ENCODE measurements at places on chromosomes 6 and 20.
A peak's percentile ranks its signal among the peaks of the same experiment; 100 is the strongest.

DNA sequence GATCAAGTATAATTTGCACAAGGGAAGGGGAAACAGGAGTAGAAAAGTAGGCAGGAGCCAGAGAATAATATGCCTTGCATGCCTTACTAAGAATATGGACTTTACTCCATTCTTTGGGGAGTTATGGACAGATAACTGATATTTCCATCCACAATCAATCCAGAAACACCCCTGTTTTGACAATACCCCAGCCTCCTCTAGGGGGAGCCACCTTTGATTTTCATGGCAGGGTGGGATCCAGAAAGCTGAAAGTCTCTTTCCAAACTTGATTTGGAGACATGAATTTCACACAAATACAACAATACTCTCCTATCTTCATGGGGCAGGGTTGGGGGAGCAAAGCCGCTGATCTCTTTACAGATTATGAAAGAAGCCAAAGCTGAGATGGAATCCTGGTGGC, 404.1 kb downstream of the FOXA2 start:
- no peak for DNase-seq

DNA sequence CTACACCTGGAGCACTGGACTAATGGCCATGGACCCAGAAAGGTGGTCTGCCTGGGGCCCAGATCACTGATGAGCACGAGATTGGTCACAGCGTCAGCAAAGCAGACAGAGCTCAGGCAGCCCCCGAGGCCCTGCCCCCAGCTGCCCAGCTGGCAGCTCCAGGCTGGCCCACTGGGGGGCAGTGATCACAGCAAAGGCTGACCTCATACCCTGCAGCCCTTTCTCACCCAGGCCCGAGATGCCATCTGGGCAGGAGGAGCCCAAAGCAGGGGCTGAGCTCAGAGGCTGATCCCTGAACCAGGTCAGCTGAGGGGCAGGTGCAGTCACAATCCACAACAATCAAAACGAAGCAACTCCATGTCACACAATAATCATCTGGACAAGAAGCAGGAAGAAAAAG, 4.1 kb downstream of the MAP1LC3A start:
- DNase-seq, result no peak

GRCh38 chr20:31602779-31603441, 2.2 kb upstream of the ID1 start:
- no peak for DNase-seq

DNA sequence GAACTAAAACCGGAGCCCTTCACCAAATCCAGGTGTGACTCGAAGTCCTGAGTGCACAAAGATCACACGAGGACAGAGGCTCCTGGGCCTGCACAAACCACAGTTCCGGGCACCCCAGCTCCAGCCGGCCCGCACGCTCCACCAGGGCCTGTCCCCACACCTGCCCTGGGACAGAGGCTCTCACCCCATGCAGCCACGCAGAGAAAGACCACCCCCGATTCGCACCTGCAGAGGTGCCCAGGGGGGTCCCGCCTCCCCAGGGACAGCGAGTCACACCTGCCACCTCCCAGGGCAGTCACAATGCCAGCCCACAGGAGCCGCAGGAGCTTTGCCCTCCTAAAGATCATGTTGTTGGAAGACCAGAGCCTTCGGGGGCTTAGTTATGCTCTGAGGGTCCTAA, 25.4 kb upstream of the MRGBP start:
- DNase-seq, result no peak

GRCh38 chr6:36788768-36789167, 50.5 kb downstream of the CPNE5 start:
- DNase-seq, result no peak

DNA sequence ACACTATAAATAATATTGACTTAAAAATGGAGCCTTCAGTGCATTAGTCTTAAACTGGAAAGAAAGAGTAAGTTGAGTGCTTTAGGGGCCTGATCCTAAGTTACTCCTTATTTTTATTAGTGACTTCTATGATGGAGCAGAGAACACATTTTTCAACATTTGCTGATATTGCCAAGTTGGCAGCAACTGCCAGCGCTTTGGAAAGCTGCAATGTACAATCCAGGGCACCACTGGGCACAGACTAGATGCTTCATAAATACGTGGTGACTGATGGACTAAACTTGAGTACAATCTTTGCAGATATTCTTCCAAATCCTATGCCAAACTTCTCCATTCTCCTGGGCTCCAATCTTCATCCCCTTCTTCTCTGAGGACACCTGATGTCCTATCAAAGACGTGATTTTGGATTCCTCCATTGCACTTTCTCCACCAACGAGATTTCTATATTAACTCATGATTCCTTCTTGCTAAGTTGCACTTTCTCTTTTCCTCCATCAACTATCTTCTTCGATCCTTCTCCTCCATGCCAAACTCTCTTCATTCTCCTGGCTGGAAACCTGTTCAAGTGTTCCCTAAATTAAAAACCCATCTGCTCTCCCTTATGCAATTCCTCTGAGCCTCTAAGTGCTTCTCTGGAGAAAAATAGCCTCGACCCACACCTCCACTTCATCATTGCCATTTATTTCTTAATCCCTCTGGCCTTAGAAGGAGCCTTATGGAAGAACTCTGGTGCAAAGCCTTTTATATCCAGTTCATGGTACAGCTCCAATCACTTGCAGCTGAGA, 28.5 kb upstream of the PAK5 start:
- DNase-seq, result no peak

- DNase-seq, result no peak
Observed at GRCh38 chr20:47118206-47118605, 223.6 kb downstream of the EYA2 start.

- peak; percentile 44 for DNase-seq
Observed at GRCh38 chr6:157885211-157885788, 62.3 kb downstream of the SNX9 start.

DNA sequence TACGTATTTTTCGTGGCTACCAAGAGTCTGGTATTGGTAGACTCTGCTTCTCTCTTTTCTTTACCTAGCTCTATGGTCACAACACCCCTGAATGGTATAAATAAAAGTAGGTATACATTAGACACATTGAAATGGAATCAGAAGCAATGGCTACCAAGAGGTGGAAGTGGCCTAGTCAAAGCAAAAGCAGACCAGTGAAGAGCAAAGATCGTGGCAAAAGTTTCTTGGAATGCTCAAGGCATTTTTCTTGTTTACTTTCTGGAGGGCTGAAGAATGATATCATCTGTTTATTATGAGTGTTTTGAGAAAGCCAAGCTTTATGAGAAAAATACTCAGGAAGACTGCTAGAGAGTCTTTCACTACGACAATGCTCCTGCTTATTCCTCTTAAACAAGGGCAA, 28.6 kb upstream of the MOCS1 start:
- no peak for DNase-seq

DNA sequence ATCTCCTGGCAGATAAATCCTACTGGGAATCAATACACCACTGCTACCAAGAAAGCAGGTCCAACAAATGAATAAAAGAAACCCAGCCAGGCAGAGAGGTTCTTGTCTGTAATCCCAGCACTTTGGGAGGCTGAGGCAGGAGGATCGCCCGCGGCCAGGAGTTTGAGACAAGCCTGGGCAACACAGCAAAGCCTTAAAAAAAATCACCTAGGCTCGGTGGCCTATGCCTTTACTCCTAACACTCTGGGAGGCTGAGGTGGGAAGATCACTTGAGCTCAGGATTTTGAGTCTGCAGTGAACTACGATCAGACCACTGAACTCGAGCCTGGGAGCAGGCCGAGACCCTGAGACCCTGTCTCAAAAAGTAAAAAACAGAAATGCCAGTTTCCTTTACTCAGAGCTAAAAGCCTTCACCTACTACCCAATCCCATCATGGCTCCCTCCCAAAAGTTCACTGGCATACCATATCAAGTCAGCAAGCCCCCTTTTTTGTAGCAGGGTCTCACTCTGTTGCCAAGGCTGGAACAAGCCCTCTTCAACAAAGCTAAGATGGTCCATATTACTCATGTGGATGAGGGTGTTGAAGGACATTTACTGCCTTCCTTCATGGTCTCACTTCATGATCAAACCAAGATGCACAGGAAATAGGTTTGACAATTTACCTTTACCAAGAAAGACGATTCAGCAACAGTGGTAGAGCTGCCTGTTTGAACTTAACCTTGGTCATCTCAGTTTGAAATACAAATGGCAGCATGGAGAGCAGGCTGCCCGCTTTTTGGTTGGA, 5.3 kb downstream of the SNX5 start:
- no peak for DNase-seq

- no peak for DNase-seq
Observed at GRCh38 chr6:74573613-74574012, 632.2 kb downstream of the COL12A1 start.

DNA sequence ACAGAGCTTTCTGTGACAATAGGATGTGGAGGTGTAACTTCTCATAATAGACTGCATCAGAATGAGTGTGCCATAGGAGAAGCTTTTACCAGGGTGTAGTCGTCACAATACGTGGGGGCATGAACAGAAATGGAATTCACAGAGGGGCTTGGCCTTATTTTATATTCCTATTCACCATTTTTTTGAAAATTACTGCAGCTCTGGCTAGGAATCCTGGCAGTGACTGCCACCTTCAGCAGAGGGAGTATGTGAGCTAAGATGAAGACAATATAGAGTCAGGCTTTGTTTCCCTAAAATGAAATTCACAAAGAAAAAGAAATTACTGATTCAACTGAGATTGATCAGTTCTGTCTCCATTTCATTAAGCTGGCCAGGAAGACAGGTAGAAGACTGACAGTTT, 13.9 kb downstream of the TOMM6 start:
- DNase-seq, result no peak

DNA sequence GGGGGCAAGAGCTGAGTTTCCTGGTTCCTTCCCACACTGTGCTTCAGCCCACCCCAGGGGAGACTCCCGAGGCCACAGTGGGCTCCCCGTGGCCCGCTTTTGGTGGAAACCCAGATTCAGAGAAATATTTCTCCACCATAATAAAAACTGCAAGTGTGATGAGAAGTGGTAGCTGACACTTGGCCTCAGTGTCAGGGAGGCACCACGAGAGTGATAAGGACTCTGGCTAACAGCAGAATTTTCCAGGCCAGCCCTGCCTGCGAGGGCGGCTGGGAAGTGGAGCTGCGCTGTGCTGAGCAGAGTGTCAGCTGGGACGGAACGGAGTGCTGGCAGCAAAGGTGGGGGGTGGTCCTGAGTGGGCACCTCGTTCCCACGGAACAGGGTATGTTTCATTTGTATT, 22.5 kb downstream of the SPATA2 start:
- DNase-seq, result no peak

GRCh38 chr6:146090474-146090873, 61.6 kb downstream of the GRM1 start:
- DNase-seq, result no peak

DNA sequence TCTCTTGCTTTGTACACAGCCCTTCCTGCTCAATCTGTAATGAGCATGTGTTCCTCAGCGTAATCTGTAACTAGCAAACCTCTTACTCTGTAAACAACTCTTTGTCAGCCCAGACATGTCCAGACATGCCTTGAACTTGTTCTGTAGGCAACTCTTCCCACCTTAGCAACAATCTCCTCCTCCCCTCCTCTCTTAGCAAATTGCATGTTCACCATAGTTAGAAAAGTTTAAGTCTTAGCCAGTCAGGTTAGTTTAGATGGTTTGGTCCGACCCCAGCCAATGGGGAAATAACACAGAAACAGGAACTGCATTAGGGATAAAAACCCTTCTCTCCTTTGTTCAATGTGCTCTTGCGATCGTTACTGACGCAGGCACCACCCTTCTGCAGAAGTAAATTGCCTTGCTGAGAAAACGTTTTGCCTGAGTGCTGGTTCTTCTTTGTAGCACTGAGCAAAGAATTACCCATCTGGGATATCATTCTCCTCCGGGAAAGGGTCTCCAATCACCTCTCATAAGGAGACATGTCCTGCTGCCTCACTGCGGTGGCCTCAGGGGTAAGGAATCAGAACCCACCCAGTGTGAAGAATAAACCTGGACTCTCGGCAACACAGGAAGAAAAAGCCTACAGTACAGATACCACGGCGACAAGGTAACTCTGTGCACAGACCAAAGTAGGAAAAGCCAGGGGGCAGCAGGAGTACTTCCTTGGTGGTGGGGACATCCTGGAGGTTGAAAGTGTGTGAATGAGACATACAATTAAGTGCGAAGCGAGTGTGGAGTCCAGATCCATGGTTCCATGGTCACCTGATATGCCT, 26.2 kb downstream of the PLN start:
- DNase-seq, result no peak

DNA sequence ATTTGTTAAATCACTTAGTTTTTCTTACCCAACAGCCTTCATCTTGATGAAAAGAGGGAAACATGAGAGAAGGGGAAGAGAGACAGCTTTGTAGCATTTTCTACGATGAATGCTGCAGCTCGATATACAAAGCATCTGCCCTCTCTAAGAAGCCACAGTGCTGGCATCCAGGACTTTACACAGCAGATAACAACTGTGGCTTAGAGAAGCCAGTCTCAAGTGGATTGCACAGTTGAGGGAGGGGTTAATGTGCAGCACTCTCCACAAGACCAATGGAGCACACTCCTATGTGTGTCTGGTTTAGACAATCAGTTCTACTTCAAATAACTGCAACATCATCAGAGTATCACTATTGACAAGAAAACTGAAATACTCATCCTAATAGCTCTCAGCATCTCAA, 5.8 kb downstream of the C6orf120 start:
- DNase-seq, result no peak

GRCh38 chr6:13368079-13368730, 39.9 kb upstream of the TBC1D7 start:
- DNase-seq, result no peak

- DNase-seq, result no peak
Observed at GRCh38 chr6:40398810-40399477, 188.2 kb downstream of the LRFN2 start.

GRCh38 chr6:54238396-54238795, 69.8 kb upstream of the TINAG start:
- DNase-seq, result no peak

DNA sequence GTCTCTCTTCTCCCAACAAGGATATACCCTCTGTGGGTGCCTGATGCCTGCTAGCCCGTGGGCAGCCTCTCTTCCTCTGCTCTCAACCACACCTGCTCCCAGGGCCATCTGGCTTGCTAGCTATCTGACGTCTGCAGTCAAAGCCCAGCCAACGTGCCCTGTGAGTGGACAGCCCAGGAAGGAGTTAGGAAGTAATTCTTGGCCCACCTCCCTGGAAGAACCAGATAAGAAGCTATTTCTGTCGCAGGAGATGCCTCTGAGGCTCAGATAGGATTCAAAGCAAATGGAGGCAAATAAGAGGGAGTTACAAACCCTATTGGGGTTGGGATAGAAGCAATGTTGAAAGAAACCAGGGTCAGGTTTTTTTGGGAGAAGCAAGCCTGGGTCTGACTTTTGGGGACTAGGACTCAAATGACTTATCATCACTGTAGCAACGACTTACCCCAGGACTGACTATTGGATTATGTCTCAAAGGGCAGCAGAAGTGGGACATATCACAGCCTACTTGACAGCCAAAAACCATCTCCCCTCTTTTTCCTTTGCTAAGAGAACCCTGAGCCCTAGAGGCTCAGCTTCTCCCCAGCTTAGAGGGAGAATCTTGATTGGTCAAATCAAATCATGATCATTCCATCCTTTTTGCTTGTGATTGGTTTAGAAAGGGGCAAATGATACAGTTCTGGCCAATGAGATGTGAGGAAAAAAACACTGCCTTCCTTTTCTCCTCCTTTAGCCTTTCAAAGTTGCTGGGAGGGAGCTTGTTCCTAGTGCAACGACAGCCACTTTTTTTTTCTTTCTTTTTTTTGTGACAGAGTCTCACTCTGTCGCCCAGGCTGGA, 18.0 kb upstream of the CDK5RAP1 start:
- DNase-seq, result no peak

GRCh38 chr6:131744432-131745287, 33.8 kb upstream of the CTAGE9 start:
- no peak for DNase-seq

All from T-helper 17 cell (primary cell).